ENCODE measurements at places on chromosomes 3 and 15.

DNA sequence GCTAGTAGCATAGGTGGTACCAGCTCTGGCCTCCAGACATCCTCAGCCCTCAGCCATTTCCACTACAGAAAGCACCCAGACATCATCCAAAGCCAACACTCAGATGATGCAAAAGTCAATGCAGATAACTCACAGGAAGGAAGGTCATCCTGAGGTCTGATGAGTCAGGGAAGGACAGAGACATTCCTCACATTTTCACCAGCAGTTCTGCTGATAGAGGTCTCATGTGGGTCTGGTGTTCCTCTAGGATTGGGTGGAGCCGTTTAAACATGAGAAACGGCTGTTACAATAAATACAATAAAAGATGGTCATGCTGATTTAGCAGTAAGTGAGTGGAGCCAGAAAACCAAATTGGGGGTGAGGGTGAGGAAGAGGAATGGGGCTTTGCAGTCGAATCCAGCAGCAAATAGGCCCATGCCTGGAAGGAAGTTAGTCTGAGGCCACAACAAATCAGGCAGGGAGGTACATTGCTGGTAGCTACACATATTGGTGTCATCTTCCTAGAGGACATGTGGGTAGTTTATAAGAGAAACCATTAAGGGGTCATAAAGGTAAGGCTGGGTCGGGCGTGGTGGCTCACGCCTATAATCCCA, 33.3 kb upstream of the FLNB start:
- no peak for DNase-seq

DNA sequence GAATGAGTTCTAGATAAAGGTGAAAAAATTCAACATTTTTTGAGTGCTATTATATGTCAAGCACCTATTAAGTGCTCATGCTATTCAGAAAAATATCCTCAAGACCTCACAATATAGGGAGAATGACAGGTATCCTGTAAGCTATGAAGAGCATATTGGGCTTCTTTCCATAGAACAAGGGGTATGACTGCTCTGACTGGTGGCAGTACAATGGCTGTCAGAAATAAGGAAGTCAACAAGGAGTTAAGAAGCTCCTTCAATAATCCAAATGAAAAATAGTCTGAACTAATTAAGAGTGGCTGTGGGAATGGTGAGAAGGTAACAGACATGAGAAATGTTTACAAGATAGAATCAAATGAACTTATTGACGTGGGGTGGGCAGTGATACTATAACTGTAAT, 24.7 kb downstream of the NPTN start:
- no peak for DNase-seq

DNA sequence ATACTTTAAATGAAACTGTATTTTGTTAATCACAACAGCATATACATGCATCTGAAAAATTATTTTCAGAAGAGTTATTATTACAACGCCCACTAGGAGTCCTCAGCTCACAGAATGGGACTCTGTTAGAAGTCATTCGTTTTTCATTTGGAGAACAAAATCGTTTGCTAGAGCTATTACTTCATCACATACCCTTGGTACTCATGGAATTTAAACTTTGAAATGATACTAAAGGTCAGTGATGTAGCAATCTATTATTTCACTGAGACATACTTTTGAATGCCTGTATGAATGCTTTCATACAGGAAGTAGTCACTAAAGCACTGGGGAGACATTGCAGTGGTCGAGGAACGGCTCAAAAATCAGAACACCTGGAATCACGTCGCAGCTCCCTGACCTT, 198.1 kb downstream of the MBNL1 start:
- DNase-seq = no peak

DNA sequence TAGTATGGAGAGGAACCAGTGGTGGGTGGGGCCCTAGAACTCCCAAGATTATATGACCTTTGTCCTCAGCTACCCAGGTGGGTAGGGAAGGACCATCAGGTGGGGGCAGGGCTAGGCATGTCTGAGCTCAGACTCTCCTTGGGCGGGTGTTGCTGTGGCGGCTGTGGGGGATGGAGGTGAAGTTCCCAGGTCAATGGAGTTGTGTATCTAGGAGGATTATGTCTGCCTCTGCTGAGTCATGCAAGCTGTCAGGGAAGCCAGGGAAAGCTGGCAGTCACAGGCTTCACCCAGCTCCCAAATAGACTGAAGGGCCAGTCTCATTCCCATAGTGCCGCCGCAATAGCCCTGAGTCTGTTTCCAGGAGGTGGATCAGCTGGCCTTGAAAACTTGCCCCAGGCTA, 139.7 kb upstream of the CFAP20DC start:
- no peak for DNase-seq

DNA sequence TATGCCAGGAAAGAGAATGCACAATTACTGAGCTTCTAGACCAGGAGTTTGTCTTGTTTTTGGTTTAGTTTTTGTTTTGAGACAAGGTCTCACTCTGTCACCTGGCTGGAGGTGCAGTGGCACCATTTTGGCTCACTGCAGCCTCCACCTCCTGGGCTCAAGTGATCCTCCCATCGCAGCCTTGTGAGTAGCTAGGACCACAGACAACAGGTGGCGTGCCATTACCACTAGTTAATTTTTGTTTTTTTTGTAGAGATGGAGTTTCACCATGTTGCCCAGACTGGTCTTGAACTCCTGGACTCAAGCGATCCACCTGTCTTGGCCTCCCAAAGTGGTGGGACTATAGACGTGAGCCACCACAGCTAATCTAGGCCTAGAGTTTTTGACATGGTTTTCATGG, 104.4 kb upstream of the CCDC54 start:
- DNase-seq = no peak

DNA sequence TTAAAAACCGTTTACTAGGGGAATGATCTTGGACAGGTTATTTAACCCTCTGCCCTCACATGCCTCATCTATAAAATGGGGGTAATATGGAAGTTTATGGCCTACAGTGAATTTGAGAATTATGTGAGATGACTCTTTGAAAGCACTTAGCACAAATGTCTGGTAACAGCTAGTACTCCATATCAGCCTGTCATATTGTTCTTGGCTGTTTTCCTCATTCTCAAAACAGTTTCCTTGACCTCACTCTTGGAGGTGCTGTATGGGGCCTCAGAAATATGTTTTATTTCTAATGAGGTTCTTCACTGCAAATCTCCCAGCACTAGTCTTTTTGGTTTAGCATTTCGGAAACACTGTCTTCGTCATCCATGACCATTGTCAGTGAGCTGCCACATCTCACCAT, 398.2 kb downstream of the FEZF2 start:
- DNase-seq = no peak

All from C1 segment of cervical spinal cord (tissue), 14 donors.